Daoy (cell line): ENCODE measurements at places on chromosomes 2 and 18.

DNA sequence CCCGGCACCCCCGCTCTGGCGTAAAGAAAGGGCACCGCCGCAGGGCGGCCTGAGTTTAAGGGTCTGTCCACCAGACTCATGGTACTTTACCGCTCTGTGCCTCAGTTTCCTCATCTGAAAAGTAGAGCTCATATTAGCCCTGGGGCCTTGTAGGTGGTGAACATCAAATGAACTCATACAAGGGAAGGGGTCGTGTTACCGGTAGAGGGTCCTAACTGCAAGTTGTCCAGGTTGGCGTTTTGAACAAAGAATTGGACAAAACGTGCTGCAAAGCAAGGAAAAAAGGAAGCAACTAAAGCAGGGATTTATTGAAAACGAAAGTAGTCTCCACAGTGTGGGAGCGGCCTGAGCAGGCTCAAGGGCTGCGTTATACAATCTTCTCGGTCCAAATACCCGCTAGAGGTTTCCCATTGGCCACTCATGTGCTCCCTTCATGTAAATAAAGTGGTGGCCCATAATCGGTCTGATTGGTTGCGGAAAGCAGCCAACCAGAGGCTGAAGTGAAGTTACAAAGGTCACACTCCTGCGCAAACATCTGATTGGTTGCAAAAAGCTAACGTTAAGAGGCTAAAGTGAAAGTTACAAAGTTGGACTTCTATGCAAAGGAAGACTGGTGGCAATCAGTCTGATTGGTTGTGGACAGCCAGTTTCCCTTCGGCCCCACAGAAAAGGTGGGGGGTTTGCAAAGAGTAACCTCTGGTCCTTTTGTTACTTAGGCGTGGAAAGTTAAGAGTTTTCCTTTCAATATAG is 80.7 kb upstream of the LDLRAD4 start:
- no peak for DNase-seq

DNA sequence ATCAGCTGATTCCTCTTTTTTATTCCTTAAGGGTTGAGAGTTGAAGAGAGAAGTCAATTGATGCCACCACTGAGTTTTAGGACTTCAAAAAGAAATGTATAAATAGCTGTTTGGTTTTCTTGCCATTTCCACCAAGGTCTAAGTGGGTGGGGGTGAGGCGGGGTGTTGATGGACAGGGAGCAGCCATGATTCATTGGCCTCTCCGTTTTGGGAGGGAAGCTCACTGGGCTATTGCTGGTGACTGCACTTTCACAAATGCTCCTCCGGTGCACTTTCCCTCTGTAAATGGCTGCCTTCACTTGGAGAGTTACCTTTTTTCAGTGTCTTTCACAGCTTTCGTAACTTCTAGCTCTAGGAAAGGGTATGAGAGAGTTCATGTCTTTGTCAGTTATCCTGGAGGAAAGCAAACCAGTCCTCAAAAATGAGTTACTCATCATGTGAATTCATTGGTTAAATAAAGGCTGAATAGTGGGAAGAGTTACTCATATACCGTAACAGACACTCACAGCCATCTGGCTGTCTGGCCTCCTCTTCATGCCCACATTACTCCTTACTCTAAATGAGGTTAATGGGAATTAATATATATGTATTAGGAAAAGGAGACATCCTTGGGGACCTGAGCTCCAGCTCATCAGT is 17.4 kb upstream of the CTAGE1 start:
- DNase-seq: peak; percentile 54

- peak; percentile 77 for DNase-seq
Observed at GRCh38 chr2:207617011-207617671, 8.1 kb downstream of the METTL21A start.

GRCh38 chr2:17878281-17879136 is at the start of gene KCNS3:
KCNS3 (plus strand) TSS chr2:17878667; CDS start chr2:17931009, 52,342 bp downstream.
- peak; percentile 65 for DNase-seq
